ENCODE measurements at places on chromosomes 2 and 18.

GRCh38 chr2:70748002-70748784 is 19.8 kb downstream of the ADD2 start:
- DNase-seq = no peak

- no peak for DNase-seq
These were observed 297.2 kb downstream of the NDUFA10 start for GRCh38 chr2:239727776-239728600.

DNA sequence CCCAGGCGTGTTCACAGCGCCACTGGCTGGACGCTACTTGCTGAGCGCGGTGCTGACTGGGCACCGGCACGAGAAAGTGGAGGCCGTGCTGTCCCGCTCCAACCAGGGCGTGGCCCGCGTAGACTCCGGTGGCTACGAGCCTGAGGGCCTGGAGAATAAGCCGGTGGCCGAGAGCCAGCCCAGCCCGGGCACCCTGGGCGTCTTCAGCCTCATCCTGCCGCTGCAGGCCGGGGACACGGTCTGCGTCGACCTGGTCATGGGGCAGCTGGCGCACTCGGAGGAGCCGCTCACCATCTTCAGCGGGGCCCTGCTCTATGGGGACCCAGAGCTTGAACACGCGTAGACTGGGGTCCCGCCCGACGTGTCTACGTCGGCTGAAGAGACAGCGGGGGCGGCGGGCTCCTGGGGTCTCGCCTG is 891 bp upstream of the KHK start:
- DNase-seq = no peak

- no peak for DNase-seq
These were observed 17.1 kb downstream of the SPIRE1 start for GRCh38 chr18:12640881-12641200.

DNA sequence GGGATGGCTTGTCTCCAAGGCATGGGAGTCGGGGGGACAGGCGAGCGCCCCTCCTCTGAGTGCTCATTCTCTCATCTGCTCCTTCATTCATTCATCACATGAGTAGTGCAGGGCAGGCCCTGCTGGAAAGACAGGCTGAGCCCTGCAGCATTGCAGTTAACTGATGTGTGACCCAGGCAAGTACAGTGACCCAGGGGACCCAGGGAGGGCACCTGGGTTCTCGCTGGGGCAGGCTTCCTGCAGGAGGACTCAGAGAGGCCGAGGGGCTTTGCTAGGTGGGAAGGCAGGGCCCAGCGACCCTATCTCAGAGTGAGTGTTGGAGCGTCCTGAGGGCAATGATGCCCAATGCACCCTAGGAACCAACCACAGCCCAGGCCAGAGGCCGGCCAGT is 30.6 kb downstream of the HJURP start:
- no peak for DNase-seq

DNA sequence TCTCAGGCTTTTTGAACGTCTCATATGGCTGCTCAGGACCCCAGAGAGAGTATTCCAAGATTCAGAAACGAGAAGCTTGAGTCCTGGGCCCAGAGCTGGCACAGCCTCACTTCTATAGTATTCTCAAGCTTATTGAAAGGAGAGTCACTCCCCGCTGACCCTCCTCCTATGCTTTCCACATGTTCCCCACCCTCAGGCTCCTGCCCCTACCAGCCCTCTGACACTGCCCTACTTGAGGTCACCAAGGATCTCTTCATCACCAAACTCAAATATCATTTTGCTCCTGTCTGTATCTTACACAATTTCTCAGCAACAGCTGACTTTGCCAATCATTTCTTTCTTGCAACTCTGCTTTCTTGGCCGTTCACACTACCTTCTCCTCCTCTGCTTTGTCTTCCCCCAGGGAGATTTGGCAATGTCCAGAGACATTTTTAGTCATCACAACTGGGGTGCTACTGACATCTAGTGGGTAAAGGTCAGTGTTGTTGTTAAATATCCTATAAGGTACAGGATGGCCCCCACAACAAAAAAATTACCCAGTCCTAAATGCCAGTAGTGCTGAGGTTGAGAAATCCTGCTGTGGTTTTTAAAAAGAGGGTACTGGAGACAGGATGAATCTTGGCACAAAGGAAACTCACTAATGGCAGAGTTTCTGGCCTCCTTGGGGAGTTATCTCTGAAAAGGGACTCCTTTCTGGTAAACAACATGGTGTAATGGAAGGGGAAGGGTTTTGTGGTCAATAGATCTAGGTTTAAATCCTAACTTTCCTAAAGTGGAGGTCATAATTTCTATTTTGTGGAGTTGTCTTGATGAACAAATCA is 26.9 kb upstream of the INSIG2 start:
- peak; percentile 76 for DNase-seq

DNA sequence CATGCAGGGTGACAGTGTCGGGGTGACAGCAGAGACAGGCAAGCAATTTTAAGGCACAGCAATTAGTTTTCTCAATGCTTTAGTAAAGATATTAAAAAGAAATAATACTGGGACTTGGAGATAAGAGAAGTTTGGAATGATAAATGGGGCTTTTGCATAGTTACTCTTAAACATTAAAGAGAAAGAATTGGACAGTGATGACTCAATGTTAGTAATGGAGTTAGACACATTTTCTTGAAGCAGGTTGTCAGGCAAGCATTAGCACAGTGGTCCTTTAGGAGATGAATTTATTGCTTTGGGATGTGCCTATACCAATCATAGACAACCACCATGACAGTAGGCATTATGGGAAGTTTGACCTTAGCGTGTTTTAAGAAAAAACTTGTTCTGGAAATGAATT is 228.3 kb upstream of the RAB12 start:
- DNase-seq = no peak

- no peak for DNase-seq
These were observed 11.9 kb downstream of the ELP2 start for GRCh38 chr18:36141576-36141975.

DNA sequence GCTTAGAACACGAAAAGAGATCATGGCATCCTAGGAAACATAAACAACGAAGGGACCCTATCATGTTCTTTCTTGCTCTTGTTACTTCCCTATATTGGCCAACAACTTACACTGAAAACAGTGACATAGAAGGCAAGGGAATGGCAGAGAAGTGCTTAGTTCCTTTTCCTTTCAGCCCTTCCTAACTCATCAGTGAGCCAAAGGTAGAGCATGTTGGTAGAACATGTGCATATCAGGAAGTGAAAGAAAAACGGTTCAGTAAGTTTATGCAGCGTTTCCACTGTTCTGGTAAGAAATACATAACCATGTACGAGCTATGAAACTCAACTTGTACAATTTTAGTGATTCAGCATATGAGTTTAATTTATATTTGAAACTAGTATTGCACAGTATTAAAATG is 21.7 kb downstream of the AKAIN1 start:
- DNase-seq = peak; percentile 45

GRCh38 chr18:76457475-76457874 is 37.6 kb downstream of the ZNF516 start:
- no peak for DNase-seq

- no peak for DNase-seq
These were observed 56.9 kb downstream of the MFSD6 start for GRCh38 chr2:190465060-190465459.

- DNase-seq = no peak
These were observed 846.2 kb downstream of the SLC4A3 start for GRCh38 chr2:220473611-220474010.

DNA sequence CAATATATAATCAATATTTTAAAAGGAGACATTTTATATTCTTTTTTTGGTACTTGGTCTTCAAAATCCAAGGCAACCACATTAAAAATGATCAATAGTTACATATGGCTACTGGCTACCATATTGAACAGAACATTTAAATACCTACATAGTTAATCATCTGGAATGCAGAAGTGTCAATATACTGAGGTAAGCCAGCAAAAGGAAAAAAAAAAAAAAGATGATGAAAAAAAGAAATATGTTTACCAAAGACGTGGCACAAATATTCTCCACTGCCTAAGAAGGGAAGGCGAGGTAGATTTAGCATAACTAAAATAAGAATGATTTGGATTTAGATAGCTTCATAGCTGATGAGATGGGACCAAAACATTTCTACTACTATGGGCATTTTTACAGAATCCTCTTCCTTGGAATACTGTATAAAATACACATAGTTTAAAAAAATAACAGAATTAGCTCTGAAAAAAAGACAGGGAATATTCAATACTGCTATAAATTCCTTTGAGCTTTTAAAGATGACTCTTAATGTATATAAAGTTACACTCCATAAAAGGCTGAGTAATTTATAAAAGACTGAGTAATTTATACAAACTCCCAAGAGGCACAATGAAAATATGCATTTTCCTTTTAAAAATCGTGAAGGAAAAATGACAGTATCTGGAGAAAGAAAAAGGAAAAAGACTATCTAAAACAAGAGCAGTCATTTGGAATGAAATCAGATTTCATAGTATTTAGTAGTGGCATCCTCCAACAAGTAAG is 63.5 kb downstream of the CDH2 start:
- DNase-seq = no peak

- DNase-seq = no peak
These were observed 56.4 kb downstream of the FAM124B start for GRCh38 chr2:224345492-224345891.

DNA sequence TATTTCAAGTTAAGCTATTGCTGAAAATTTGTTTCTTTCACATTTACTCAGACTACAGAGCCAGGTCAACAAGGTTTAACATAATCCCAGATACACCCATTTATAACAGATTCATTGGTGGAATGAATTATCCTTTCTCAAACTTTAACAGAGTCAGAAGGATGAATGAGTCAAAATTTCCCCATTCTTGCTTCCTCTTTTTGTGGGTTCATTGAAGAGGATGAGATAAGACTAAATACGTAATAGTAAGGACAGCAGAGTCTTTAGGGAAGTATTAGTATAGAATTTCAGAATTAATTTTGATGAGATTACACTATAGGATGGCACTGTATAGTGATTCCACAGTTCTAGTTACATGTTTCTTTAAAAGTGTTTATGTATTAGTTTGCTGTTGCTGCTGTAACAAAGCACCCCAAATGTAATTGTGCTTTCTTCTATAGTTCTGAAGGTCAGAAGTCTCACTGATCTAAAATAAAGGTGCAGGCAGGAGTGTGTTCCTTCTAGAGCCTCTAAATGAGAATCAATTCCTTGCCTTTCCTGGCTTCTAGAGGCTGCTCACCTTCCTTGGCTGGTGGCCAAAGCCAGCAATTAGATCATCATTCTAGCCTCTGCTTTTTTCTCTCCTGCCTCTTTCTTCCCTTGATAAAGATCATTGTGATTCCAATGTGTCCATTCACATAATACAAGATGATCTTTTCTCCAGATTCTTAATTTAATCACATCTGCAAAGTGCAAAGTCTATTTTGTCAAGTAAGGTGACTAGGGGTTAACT is 309.3 kb upstream of the PIK3C3 start:
- DNase-seq = peak; percentile 1

- no peak for DNase-seq
These were observed 8.8 kb upstream of the SNED1 start for GRCh38 chr2:240989451-240990265.

- no peak for DNase-seq
These were observed 6.5 kb downstream of the NCAPH start for GRCh38 chr2:96342085-96342484.

All from HL-60 (cell line).